Activated CD4-positive, alpha-beta T cell treated with anti-CD3 and anti-CD28 coated beads, Interleukin-2, amount 50 U/mL, for 24 hours (primary cell): ENCODE measurements at places on chromosomes 3 and 15.
A peak's percentile ranks its signal among the peaks of the same experiment; 100 is the strongest.

GRCh38 chr15:57323806-57324589, 52.3 kb upstream of the CGNL1 start:
- no peak for DNase-seq

- DNase-seq = no peak
Observed at GRCh38 chr3:189282741-189283140, 111.0 kb downstream of the TPRG1 start.

DNA sequence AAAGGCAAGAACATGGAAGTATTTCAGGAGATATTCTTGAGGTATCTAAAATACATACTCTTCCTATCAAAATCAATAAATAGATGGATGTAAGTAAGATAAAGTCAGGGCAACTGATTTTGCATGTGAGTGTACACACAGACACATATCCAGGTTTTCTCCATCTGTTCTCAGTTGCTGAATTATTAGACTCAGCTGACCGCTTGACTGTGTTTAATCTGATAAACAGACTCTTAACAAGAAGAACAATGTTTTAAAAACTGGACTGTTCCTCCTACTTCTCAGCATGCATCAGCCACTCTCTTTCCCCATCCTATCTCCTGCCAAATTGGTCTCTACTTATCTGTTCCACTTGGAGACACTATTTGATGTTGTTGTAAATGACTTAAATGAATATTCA, 73.5 kb downstream of the GOLGA8G start:
- no peak for DNase-seq

GRCh38 chr3:155377071-155377470, 83.6 kb upstream of the STRIT1 start:
- DNase-seq = no peak

GRCh38 chr3:171622126-171622525, 161.9 kb upstream of the TNIK start:
- no peak for DNase-seq

- no peak for DNase-seq
Observed at GRCh38 chr3:57986261-57986660, 22.0 kb upstream of the FLNB start.

GRCh38 chr3:15354485-15354884, 22.1 kb upstream of the SH3BP5 start:
- no peak for DNase-seq

- DNase-seq = no peak
Observed at GRCh38 chr3:23864931-23865330, 51.9 kb downstream of the NKIRAS1 start.

DNA sequence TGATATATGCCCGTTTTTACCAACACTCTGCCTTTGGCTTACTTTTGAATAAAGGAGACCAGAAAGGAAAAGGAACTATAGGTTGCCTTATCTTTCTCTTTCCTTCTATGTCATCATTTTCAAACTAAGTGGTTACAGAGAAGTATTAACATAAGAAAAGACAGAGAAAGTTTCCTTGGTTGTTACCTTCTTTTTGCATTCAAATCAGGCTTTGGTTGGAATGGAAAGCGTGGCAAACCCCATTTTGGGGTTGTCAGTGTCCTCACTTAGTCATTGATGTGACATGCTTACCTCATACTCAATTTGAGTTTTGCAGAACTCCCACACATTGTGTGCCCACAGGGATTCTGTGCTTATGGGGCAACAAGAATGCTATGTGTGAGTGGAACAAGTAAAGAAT, 3.7 kb upstream of the THRB start:
- DNase-seq = no peak

DNA sequence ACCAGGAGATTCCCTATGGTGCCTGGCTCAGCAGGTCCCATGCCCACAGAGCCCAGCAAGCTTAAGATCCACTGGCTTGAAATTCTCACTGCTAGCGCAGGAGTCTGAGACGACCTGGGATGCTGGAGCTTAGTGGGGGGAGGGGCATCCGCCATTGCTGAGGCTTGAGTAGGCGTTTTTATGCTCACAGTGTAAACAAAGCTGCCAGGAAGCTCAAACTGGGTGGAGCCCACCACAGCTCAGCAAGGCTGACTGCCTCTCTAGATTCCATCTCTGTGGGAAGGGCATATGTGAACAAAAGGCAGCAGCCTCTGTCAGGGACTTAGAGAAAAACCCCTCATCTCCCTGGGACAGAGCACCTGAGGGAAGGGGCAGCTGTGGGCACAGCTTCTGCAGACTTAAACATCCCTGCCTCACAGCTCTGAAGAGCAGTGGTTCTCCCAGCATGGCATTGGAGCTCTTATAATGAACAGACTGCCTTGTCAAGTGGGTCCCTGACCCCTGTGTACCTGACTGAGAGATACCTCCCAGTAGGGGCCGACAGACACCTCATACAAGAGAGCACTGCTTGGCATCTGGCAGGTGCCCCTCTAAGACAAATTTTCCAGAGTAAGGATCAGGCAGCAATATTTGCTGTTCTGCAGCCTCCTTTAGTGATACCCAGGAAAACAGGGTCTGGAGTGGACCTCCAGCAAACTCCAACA, 231.5 kb upstream of the SETMAR start:
- DNase-seq = no peak

- DNase-seq = no peak
Observed at GRCh38 chr15:90550919-90551318, 21.2 kb downstream of the CRTC3 start.

GRCh38 chr3:147812186-147812911, 403.2 kb downstream of the ZIC1 start:
- no peak for DNase-seq

DNA sequence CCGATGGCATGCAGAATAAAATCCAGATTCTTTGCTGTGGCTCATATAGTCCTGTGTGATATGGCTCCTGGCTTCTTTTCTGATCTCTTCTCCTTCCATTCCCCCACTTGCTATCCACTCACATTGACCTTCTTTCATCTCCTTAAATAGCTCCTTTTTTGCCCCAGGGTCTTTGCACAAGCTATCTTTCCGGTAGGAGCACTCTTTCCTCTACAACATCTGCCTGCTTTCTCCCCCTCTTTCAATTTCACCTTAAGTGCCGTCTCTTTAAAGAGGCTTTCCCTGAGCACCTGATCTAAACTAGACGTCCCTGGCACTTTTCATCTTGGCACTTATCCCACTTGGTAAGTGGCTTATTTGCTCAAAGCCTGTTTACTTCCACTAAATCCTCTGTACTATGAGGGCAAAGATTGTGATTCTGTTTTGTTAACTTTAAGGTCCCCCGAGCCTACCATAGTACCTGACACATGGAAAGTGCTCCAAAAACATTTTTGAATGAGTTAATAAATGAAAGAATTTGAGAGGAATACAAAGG, 323.3 kb upstream of the TLE3 start:
- no peak for DNase-seq

- no peak for DNase-seq
Observed at GRCh38 chr3:67608034-67608433, 46.4 kb downstream of the SUCLG2 start.

DNA sequence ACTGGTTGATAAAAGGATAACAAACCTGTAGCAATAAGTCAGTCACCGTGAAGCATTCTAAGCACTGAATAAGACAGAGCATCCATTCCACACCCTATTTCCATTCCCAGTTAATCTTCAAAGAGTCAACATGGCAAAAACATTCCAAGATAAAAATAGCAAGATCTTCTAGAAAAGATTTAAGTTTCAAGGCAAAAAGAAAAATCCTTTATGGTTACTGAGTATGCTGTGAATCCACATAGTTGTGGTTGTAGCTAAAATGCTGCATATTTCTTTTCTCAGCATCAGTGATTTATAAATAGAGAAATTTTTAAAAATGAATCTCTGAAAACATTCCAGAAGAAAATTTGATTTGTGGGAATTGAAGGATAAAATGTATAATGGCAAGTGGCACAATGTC, 21.1 kb downstream of the GAP43 start:
- no peak for DNase-seq

GRCh38 chr15:101641129-101641764, 10.9 kb downstream of the TM2D3 start:
- peak; percentile 48 for DNase-seq

DNA sequence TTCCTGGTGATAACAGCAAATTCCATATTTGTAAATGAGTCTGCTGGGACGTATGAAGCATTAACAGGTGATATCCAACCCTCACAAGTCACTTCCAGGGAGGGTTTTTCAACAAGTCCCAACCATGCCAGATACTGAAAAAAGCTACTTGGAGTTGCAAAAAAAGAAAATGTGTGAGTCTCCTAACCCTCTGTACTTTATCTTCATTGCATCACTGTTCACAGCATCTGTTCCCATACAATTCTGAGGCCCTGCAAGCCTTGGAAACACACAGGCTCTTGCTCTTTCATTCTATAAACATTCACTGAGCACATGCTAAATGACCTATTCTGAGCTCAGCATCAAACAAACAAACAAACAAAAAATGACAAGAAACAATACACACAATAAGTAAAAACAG, 120.8 kb downstream of the RFTN1 start:
- no peak for DNase-seq

GRCh38 chr15:79954661-79955060, 16.3 kb downstream of the BCL2A1 start:
- no peak for DNase-seq

- no peak for DNase-seq
Observed at GRCh38 chr3:194817936-194818335, 132.3 kb downstream of the FAM43A start.

GRCh38 chr3:128198313-128198712, 45.0 kb downstream of the EEFSEC start:
- DNase-seq = no peak

DNA sequence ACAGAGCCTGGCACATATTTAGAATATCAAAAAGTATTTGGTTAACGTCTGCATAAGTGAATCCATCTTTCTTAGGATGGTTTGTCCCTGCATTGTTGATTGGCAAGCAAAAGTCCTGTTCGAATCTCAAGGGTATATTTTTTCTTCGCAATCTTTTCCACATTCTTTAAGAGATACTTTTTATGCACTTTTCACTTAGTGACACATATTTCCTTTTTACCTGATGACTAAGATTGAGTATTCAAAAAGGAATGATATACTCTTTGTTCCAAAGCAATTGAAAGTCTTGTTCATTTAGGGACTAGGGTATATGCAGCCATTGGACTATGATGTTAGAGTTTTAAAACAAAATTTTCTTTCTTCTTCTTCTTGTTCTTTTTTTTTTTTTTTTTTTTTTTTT, 349.9 kb downstream of the NLGN1 start:
- no peak for DNase-seq

DNA sequence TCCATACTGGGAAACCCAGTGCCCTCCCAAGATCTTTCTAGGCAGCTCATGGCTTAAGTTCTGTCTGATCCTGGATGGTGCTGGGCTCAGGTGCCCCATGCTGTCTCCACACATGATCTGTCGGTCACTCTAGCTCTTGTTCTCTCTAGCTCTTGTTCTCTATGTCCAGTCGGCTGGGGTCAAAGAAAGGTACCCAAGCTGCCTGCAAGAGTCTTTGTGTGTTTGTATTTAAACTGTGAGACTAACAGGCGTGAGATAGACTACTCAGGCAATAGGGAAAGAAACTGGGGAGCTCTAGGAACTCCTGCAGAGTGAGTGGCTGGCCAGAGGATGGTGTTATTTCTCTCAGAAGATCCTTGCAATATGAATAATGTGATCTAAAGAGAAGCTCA, 40.2 kb downstream of the GPR156 start:
- DNase-seq = no peak

DNA sequence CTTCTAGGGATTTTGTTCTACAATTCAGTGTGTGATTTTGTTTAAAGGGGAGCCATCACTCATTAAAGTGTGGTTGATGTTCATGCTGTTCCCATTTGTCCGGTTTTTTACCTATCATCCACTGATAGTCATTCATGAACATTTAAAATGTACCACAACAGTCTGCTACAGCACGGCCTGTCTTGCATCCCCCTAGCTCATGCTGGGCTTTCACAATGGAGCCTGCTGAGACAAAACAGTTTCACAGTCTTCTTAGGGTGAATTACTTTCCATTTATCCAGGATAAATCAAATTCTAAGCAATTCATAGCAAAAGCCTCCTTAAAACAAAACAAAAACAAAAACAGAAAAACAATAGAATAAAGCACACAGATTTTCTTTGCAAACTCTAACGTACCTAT, 627.2 kb downstream of the CADM2 start:
- DNase-seq = no peak

DNA sequence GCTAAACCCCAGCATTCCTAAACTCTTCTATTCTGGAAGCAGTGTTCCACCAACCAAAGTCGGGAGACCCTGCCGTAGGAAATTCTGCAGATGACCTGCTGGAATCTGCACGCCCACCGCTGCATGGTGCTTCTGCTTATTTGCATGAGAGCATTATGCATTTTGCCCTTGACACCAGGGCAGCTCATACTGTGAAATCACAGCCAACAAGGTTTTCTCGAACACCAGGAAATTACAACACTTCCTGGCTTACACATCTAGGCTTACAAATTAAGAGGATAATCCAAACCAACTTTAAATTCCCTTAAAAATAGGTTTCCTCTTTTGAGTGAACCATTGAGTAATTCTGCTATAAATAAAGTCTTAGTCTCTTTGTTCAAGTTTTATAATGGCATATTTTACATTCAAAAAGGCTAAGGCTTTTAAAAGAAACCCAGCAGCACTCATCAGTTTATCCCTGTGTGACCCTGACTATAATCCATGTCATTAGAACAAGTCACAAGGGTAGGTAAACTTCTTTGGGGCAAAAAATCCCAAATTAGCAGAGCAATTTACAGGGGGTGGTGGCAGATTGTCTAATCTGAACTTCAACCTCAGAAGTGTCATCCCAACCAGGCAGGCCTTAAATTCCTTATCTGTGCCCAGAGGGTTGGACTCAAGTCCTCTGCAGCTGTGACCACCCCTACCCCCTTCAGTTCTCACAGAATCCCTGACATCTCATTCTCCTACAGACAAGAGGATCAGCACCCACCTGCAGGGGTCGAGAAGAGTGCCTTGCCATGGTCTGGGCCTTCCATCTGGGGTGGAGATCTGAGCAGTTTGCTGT, 33.5 kb upstream of the RBP1 start:
- no peak for DNase-seq

GRCh38 chr15:25250906-25251622, 187.8 kb downstream of the UBE3A start:
- DNase-seq = no peak

DNA sequence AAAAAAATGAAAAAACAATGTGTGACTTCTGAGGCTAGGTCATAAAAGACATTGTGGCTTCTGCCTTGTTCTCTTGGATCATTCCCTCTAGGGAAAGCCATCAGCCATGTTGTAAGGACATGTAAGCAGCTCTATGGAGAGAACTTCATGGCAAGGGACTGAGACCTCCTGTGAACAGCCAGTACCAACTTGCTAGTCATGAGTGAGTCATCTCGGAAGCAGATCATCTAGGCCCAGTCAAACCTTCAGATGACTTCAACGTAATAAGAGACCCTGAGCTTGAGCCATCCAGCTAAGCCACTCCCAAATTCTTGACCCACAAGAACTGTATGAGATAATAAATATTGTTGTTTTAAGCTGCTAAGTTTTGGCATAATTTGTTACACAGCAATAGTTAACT, 4.9 kb downstream of the MON1A start:
- DNase-seq = no peak

- no peak for DNase-seq
Observed at GRCh38 chr15:59437142-59437816, 707 bp upstream of the FAM81A start.

- no peak for DNase-seq
Observed at GRCh38 chr3:129006864-129007263, 5.8 kb downstream of the EFCC1 start.
